GM20000 (cell line): ENCODE measurements at places on chromosomes 16 and 17.

- DNase-seq, result no peak
These were observed 4.4 kb downstream of the CD300E start for GRCh38 chr17:74619077-74619673.

DNA sequence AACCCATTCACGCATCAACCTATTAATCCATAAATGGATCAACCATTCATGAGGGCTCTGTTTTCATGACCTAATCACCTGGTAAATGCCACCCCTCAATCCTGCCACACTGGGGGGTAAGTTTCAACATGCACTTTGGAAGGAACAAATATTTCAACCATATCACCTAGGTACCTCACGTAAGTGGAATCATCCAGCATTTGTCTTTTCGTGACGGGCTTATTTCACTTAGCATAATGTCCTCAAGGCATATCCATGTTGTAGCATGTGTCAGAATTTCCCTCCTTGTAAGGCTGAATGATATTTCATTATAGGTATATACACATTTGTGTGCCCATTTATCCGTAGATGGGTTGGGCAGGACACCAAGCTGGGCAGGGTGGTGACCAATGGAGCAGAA is 35.6 kb downstream of the ANKRD40 start:
- DNase-seq, result no peak

- peak; percentile 85 for DNase-seq
These were observed 17.3 kb downstream of the BAHCC1 start for GRCh38 chr17:81412490-81413093.

- DNase-seq, result peak; percentile 91
These were observed 22.7 kb downstream of the TMEM235 start for GRCh38 chr17:78253946-78254672.

GRCh38 chr17:34010534-34010933 is 244.6 kb upstream of the CCL2 start:
- DNase-seq, result no peak

DNA sequence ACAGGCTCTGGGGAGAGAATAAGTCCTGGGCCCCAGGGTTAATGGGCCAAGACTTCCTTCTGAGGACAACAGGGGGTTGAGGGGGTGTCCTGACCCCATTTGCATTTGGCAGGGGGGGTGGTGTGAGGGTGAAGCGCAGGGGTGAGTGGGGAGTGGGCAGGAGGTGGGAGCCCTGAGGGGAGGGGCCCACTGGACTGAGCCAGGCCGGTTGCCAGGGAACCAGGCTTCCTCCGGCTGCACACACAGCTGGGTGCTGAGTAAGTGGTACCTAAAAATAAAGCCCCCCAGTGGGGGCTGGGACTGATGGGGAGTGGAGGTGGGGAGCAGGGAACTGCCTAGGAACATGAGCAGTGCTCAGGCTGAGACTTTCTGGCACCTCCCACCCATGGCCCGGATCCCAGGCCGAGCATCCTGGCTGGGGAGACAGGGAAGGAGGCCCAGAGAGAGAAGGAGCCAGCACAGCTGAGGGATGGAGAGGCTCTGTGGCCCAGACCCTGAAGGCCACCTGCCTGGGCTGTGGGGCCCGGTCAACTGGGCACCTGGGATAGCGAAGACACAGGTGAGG is 7.5 kb upstream of the RASD1 start:
- DNase-seq, result no peak

DNA sequence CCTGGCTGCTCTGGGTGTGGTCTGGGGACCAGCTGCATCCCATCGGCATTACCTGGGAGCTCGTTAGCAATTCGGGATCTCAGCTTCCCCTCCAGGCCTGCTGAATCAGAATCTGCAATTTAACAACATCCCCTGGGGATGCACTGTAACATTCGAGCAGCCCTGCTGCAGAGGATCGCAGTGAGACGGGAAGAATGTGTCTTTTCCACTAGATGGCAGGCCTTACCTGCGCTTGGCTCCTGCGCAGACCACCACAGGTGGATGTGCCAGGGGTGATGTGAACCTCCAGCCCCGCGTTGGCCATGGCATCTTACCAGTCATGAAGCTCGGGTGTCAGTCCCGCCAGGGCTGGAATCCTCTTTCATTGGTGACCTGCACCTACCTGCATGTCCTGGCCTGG is 209.9 kb downstream of the PRKCB start:
- no peak for DNase-seq

DNA sequence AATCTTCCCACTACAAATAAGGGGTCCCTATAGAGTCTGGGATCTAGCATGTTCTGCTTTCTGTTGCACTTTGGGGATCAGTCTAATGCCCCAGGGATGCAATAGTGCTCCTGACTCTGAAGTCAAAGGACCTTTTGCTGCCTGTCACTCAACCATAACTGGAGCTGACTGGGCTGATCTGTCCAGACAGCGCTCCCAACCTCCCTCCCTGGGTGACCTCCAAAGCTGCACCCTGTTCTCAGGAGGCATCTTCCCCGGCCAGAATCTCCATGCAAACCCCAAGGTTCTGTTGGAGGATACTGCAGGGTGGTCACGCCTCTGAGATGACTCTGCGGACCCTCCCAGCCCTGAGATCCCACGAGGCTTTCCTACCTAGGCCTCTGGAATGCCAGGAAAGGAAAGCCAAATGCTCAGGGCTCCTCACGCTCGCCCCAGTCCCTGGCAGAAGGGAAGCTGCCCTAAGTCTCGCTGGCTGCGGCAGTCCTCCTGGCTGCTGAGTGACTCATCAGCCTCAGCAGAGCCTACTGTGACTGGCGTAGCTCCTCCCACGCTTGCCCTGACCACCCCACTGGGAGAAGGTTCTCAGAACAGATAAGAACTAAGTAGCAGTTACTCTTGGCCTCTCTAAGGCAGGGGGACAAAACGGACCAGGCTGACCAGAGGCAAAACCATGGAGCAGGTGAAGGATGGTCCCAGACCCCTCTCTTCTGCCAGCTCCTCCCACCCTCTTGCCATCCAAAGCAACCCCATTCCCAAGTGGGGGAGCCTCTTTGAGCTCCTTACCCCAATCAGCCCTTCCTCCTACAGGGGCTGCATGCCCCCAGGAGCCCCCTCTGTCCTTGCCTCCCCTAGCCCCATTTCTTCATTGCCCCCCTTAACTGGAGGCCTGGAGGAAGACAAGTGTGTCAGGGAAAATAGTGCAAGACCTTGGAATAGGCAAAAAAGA is 124.1 kb upstream of the TNRC6C start:
- peak; percentile 61 for DNase-seq

GRCh38 chr17:17964710-17965109 is 7.5 kb downstream of the TOM1L2 start:
- DNase-seq, result no peak

GRCh38 chr16:71387045-71387871 is 28.7 kb downstream of the CALB2 start:
- DNase-seq, result no peak
